ENCODE measurements at places on chromosomes 3 and 15.

DNA sequence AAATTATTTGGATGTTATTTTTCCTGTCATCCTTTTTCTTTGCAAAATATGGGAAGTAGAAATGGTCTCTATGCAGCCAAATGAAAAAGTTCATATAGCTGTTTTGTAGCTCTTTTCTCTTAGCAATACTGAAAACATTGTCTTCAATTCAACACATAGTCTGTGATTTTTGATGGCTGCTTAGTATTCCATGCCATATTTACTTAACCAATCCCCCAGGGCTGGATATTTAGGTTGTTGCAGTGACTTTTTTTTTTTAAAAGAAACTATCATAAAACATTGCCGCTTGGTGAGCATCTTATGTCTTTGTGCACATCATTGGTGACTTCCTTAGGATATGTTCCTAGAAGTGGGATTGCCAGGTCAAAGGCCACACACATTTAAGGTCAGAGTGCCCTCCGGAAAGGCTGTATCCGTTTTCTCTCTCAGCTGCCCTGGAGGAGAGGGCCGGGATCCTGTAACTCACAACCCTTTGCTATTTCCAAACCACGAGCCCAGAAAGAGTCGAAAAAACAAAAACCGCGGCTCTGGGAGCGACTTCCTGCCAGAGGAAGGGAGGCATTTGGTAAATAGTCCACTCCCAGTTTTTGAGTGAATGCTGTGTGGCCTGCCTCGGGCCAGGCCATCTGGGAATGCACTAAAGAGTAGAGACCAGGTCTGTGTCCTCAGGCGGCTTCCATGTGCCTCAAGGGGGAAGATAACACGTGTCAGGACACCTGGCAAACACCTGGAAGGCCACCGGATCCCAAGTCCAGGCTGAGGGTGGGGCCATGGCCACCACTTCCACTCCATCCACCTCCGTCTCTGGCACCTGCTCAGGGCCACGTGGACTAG is 41.9 kb downstream of the SMAD6 start:
- no peak for DNase-seq

GRCh38 chr3:131550562-131551465 is 48.0 kb upstream of the MRPL3 start:
- no peak for DNase-seq

DNA sequence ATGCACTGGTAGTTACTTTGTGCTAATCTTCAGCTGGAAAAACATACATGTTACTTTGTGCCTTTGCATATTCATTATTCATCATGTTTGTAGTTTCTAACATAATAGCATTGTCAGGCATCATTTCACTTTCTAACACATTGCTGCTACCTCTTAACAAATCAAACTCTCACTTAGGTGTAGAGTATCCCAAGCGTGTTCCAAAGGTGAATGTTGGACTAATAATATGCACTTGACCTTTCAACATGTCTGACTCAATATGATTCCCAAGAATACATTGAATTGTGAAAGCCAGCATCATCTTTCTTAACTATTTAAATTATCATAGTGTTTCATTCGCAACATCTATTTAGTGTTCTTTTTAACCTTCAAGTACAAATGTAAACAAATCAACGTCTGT is 211.6 kb downstream of the BBX start:
- no peak for DNase-seq

DNA sequence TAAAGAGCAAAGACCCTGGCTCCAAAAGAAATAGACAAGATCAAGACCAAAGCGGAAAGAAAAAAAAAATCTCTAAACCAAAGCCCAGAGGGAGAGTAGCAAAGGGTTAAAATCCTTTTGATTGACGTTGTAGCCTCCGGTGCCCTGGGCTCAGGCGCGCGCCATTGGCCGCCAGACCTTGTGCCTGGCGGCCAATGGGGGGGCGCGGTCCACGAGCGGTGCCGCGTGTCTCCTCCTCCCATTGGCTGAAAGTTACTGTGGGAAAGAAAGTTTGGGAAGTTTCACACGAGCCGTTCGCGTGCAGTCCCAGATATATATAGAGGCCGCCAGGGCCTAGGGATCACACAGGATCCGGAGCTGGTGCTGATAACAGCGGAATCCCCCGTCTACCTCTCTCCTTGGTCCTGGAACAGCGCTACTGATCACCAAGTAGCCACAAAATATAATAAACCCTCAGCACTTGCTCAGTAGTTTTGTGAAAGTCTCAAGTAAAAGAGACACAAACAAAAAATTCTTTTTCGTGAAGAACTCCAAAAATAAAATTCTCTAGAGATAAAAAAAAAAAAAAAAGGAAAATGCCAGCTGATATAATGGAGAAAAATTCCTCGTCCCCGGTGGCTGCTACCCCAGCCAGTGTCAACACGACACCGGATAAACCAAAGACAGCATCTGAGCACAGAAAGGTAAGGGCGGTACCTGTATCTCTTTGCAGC is at the start of gene HES1:
TSS of gene HES1 (plus strand) at position 343 of the 713 bp plus-strand sequence. CDS start at position 576, 233 bp downstream.
- peak; percentile 31 for DNase-seq

GRCh38 chr3:66795365-66795764 is 202.7 kb upstream of the KBTBD8 start:
- DNase-seq: no peak

GRCh38 chr3:134037168-134037567 is 7.4 kb upstream of the SLCO2A1 start:
- no peak for DNase-seq

- DNase-seq: no peak
Observed at GRCh38 chr15:57112178-57112577, 193.7 kb downstream of the TCF12 start.

GRCh38 chr15:67850994-67851571 is 11.2 kb upstream of the RNU6-1 start:
- no peak for DNase-seq

GRCh38 chr15:39028069-39028468 is 463.5 kb upstream of the RASGRP1 start:
- no peak for DNase-seq

DNA sequence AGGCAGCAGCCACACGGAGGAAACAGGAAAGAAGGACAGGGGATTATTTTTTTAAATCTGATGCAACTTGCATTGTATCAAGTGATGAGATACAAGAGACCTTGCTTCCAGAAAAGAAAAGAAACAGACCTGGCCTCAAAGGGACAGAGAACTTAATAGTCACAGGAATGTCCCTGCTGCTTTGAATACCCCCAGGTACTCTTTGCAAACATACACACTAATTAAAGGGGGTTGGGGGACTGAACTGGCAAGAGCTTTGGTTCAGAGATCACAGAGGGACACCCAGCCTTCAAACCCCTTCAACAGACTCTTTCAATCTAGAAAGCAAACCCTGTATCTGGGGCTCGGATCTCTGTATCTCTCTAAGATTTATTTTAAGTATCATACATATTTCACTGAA is 18.0 kb downstream of the TNIK start:
- DNase-seq: no peak

DNA sequence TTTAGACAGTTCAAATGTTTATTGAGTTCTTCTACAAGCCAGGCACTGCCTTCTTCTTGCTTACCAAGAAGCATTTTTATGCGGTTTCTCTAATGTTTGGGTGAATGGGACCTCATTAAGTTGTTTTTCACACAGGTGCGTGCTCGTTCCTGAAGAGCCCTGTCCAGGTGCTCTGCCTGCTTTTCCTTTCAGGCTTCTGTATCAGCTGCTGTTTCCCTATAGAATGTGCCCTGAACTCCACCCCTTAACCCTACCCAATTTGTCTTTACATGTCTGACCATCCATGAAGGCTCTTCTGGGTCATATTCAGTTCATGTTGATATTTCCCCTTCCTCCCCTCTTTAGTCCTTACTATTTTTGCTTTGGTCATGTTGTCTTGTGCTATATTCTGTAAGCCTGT is 22.4 kb upstream of the GOLGA6L10 start:
- DNase-seq: no peak

- DNase-seq: no peak
Observed at GRCh38 chr15:83163032-83163431, 44.6 kb downstream of the HDGFL3 start.

GRCh38 chr3:32499585-32499984 is 3.1 kb downstream of the CMTM6 start:
- no peak for DNase-seq

DNA sequence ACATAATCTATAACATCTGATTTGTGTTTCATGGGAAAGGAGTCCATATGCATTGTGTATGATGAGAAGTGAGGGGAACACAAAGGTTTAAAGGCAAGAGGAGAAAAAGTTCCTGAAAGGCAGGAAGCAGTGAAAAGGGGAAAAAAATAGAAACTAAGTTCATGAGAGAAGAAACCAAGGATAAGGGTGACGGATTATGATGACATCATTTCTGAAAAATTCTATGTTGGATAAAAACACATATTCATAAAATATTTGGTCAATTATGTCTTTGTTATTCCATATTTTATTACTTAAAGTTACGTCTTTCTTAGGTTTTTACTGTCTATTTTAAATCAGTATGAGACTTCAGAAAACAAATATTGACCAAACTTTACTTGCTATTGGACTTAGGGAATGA is 48.6 kb upstream of the CP start:
- no peak for DNase-seq

GRCh38 chr3:193780810-193781478 is 187.9 kb downstream of the OPA1 start:
- DNase-seq: no peak

DNA sequence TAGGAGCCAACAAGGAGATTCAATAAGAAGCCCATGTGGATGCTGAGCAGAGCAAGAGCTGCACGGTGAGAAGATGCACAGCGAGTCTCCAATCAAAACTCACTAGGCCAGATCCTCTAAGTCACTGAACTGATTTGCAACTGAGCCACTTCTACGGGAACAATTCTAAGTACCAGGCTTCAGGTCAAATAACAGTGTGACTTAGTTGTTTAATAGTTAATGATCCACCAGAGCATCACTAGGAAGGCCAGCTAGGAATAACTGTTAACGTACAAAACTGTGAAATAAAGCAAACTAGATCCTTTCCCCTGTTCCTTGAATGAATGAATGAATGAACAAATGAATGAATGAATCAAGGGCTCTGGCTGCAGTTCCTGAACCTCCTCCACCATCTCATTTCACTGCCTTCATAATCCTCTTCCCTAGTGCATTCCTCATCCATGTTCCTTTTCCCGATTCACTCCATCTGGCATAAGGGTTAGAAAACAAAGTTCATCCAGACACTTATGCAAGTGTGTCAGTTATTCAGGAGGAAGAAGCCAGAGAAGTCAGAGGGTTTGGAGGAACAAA is 59.7 kb downstream of the ATP8B4 start:
- DNase-seq: no peak

DNA sequence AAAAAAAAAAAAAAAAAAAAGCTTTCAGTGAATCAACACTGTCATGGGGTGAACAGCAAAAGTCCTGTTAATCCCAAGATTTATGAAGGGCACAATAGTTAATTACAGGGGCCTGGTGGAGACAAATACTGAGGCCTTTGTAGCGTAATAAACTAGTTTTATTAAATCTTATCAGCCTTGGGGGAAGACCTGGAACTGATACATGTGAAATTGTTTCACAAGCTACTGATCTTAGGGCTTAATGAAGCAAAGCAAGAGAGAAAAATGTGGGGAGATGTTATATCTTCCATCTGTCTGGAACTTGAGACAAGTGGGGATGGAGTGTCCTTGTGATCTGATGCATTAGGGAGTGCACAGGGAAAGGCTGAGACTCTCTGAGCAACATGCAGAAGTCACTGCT is 47.9 kb upstream of the OSBPL11 start:
- DNase-seq: no peak

GRCh38 chr3:187770224-187770623 is 25.0 kb upstream of the BCL6 start:
- DNase-seq: peak; percentile 63

DNA sequence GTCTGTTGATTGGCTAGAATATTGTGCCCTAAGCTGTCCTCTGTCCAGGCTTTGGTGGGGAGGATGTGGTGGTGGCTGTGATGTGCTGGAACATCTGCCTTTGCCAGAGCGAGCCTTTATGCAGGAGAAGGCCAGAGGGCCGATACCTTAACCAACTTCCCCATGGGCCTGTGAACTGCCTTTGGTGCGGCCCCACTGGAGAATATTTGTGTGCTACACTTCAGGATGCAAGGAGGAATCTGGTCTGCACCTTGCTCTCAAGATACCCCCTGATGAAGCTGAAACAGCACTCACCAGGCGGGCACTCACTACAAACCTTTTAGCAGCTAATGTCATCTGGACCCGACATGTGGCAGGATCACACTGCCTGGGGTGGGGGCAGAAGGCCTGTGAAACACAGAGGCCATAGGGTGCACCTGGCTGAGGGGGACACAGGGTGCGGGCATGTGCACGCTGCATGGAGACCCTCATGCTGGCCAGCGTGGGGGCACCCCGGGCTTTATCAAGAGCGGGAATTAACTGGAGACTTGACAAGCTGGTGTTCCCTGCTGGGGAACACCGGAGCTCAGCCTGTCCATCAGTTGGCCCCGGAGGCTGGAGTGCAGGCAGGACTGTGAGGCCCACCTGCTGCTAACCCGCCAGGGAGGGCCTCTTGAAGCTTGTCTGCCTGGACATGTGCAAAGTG is 16.4 kb downstream of the PRR23E start:
- DNase-seq: no peak

- DNase-seq: no peak
Observed at GRCh38 chr3:58683466-58683865, 16.9 kb upstream of the FAM3D start.

- no peak for DNase-seq
Observed at GRCh38 chr3:129413687-129414506, 14.5 kb downstream of the EFCAB12 start.

- no peak for DNase-seq
Observed at GRCh38 chr15:82129761-82130160, 83.9 kb upstream of the MEX3B start.

GRCh38 chr15:89385596-89386331 is 51.1 kb upstream of the POLG start:
- DNase-seq: no peak

DNA sequence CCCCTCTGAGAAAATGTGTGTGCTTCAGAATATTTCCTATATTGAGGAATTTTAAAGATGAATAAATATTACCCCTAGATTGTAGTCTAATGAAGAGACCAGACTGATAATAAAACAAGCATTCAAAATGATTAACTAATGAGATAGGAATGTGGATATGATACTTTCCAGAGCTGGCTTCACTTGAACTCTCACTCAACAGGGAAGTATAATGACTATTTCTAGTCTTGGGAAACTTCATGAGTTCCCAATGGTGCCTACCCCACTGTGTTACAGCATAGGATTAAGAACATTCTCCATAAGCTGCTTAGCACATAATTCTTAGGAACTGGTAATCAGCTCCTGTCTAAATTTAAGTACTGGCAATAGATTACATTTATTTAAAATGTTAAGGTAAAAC is 261.5 kb upstream of the ZNF385D start:
- no peak for DNase-seq

- no peak for DNase-seq
Observed at GRCh38 chr15:57521503-57521902, 70.2 kb upstream of the MYZAP start.

All from activated CD4-positive, alpha-beta T cell treated with anti-CD3 and anti-CD28 coated beads, Interleukin-2, amount 50 U/mL, for 24 hours (primary cell).